ENCODE measurements at places on chromosomes 12 and 14. TPM values are rescaled to one million over a fixed set of nuclear protein-coding genes. Genes with fewer than 3 reads are reported as not detected.

GRCh38 chr12:32398816-32399369 lies 465 bp upstream of the FGD4 start:
- peaks cover 44% of the 10 kb centered on the region for H3K27me3 ChIP-seq
- no peak overlapping the region for H3K27ac ChIP-seq
- no peak for DNase-seq
- H3K36me3 ChIP-seq = no peaks in the 10 kb centered on the region
- H3K4me1 ChIP-seq = no peaks in the 10 kb centered on the region

DNA sequence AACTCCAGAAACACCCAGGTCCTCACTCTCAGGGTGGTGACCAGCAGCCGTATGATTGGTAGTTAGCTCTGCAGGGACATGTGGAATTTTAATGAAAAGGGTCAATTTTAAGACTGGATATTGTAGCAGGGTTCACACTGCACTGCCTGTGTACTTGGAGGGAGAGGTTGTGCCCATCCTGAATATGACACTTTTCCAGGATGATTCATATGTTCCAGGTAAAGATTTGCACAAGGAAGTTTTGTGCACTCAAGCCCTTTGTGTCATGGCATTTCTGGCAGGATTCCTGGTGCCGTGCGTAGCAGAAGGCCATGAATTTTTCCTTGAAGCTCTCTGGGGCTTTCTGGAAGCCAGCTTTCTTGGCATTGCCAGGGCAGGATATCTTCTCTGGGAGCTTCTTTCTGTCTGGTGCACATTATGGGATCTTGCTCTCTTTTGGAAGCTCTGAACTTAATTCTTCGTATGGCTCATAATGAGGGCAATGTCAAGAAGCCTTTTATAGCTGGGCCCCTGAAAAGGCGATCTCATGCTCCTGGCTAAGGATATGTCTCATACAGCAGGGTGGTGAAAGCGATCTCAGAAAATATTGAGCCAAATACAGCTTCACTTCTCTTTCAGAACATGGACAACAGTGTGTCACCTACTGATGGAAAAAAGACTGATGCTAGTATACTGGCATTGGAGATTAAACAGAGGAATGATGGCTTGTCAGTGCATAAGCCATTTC lies 1133.9 kb downstream of the AACS start:
- DNase-seq = no peak
- no peak overlapping the region for H3K27ac ChIP-seq
- H3K27me3 ChIP-seq = no peaks in the 10 kb centered on the region
- no peaks in the 10 kb centered on the region for H3K36me3 ChIP-seq
- no peak overlapping the region for H3K4me3 ChIP-seq
- no peaks in the 10 kb centered on the region for H3K4me1 ChIP-seq

DNA sequence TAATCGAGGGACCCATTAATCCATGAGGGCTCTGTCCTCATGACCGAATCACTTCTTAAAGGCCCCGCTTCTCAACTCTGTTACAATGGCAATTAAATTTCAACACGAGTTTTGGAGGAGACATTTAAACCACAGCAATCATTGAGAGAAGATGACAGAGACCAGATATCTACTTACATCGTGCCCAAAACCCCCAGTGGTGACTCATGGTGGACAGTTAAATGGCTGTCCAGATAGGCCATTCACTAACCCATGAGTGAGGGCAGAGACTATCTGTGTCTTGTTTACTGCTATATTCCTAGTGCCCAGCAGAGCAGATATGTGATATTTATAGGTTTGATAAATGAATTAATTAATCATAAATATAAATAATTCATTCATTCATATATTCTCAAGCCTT lies 20.0 kb upstream of the FLVCR2 start:
- no peak overlapping the region for H3K27ac ChIP-seq
- no peaks in the 10 kb centered on the region for H3K27me3 ChIP-seq

DNA sequence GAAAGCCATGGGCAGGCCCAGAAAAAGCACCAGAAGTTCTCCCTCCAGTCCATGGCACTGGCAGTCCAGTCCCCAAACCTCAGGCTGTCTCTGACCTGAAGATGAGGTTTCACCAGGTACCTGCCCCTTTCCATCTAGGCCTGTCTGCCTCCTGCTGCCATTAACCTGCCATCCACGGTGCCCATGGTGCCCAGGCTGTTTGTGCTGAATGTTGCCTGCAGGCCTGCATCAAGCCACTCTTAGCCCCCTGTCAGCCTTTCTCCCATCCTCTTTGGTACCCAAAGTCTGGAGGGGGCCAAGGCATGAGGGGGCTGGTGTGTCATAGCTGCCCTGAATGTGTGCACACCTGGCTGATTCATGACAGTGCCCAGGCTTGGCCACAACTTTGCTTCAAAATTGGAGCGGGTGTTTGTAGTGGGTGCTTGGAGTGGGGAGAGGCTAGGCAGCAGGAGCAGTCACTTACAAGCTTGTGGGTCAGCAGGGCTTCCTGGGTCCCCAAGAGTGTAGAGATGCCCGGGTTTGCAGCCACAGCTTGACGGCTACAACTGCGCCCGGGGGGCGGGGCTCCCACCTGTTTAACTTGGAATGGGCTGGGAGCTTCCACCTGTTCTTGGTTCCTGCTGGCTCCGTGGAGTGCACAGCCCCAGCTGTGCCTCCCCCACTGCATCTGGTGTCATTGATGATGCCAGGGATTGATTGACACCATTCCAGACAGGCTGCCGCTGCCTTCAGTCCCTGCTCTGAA lies 88.5 kb downstream of the GPHN start:
- DNase-seq = no peak
- H3K4me1 ChIP-seq = no peaks in the 10 kb centered on the region
- no peak overlapping the region for H3K27ac ChIP-seq
- H3K4me3 ChIP-seq = no peak overlapping the region

- H3K4me3 ChIP-seq = no peak overlapping the region
- no peaks in the 10 kb centered on the region for H3K27me3 ChIP-seq
- H3K36me3 ChIP-seq = no peaks in the 10 kb centered on the region
- no peaks in the 10 kb centered on the region for H3K4me1 ChIP-seq
Observed at GRCh38 chr12:92762773-92763172, 60.0 kb downstream of the PLEKHG7 start.

DNA sequence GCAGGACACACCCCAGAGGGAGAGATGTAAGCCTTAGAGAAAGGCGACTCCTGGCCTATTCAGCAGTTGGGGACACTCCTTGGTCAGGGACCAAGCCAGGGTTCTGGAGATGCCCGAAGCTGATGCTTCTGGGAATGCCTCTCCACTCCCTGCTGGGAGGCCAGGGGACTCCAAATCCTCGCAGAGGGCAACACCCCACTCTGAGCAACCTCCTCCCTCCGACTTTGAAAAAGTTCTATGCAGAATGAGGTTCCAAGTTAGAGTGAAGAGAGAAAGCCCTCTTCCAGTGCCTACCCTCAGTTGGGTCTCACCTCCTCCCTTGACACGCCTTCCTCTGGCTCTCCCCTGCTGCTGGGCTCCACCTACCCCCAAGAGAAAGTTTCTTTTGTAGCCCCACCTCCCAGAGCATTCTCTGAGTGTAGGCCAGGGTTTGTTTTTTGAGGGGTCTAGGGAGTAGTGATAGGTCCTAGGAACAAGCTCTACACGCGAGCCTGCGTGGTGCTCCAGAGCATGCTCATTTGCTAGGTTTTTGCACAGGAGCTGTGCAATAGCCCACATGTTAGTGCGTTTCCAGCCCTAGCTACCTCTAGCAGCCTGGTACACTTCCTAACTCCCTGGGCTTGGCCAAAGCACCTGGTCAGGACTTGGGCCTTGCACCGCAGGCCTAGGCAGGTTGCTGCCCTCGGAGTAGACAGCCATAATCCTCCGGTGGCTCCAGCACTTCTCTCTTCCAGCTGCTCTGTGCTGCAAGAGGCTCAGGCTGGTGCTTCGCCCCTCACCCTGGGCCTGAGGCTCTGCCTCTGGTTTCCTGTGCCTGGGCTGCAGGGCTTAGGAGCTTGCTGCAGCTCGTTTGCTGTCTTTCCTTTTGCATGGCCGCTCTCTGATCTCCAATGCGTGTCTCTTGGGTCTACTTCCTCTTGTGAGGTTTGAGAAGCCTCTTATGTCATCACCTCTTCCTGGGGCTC lies 590 bp upstream of the CEBPE start:
- no peaks in the 10 kb centered on the region for H3K27me3 ChIP-seq
- peak; percentile 85 for DNase-seq
- peak overlapping the region; percentile 13 for H3K4me3 ChIP-seq
- peaks cover 54% of the 10 kb centered on the region for H3K4me1 ChIP-seq

DNA sequence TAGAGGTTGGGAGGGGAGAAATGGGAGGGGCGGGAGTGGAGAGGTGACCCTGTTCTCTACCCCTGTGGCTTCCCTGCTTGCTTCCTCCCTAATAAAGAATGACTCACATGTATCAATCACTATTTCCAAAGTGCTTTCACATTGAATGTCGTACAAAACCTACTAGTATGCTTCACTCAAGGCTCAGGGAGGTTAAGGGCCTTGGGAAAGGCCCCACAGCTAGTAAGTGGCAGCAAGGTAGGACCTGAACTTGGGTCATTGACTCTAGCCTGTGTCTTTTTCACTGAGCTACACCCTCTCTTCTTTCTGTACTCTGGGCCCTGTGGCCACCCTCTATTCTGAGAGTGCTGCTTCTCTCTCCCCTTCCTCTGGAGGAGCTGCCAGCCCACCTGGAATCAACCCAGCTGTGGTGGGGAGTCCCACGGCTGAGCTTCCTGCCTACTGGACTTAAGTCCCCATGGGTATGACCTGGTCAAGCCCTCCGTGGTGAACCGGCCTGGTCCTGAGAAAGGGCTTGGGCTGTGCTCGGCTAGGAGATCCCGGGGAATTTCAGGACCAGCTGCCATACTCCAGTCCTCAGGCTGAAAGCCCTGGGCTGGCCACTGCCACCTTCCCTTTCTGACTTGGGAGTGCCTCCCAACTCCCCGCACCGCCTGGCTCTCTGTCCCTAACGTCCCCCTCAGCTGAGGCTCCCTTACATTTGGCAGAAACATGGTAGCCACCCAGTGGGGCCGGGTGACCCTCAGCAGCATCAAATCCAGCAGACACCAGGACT lies 13.0 kb downstream of the SLC48A1 start:
- no peaks in the 10 kb centered on the region for H3K27me3 ChIP-seq
- peaks cover 16% of the 10 kb centered on the region for H3K36me3 ChIP-seq
- H3K4me3 ChIP-seq = no peak overlapping the region
- peaks cover 23% of the 10 kb centered on the region for H3K4me1 ChIP-seq
- no peak for DNase-seq
- peak overlapping the region; percentile 29 for H3K27ac ChIP-seq

DNA sequence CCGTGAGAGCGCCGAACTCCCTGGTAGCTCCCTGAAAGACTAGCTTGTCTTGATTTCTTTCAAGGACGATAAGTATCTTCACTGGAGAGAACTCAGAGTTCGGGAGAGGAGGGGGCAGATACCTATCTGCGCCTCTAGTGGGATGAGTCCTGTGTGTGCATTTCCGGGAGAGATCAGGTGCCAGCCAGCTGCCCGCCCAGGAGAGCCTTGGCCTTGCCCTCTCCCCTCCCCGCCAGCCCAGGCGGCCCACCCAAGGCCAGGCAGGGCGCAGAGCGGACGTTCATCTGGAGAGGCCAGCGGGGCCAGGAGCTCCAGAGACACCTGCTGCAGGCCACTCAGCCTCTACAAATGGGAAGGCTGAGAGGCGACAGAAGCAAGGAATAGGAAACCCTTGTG lies 1.0 kb downstream of the CD9 start:
- H3K4me1 ChIP-seq = peaks cover 20% of the 10 kb centered on the region
- no peaks in the 10 kb centered on the region for H3K36me3 ChIP-seq
- H3K4me3 ChIP-seq = peak overlapping the region; percentile 66
- peak overlapping the region; percentile 74 for H3K27ac ChIP-seq
- DNase-seq = no peak

GRCh38 chr14:50109342-50109741 lies 7.0 kb downstream of the VCPKMT start:
- peaks cover 29% of the 10 kb centered on the region for H3K36me3 ChIP-seq
- no peak overlapping the region for H3K27ac ChIP-seq
- H3K27me3 ChIP-seq = no peaks in the 10 kb centered on the region

GRCh38 chr12:68013181-68013580 lies 23.9 kb downstream of the IFNG-AS1 start:
- DNase-seq = no peak
- no peak overlapping the region for H3K27ac ChIP-seq
- no peaks in the 10 kb centered on the region for H3K36me3 ChIP-seq
- no peaks in the 10 kb centered on the region for H3K27me3 ChIP-seq

GRCh38 chr14:46626876-46627275 lies 24.7 kb downstream of the RPL10L start:
- H3K4me1 ChIP-seq = no peaks in the 10 kb centered on the region
- no peak overlapping the region for H3K27ac ChIP-seq
- no peaks in the 10 kb centered on the region for H3K27me3 ChIP-seq

DNA sequence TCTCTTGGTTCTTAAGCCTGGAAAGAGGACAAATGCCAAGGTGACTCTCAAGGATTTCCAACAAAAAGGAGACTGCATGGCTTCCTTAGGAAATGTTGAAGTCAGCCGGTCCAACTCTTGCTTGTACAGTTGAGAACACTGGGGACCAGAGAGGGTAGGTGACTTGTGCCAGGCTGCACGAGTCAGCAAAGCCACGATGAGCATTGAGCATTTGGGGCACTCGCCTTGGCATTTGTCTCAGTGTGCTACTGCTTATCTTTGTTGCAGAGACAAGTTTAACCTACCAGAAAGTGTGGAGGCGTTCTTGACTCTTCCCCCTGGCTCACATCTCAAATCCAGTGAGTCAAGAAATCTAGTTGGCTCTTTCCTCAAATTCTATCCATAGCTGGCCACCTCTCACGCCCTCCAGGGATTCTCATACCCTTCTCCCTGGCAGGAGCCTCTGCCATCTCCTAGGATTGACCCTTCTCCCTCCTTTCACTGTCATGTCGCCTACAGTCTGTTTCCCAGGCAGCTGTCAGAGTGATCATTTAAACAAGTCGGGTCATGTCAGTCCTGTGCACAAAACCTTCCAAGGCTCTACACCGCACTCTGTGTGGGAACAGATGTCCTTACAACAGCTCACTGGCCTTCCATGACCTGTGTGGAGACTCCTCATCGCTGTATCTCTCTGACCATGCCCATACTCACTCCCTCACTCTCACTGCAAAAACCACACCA lies 17.2 kb upstream of the KRT83 start:
- no peaks in the 10 kb centered on the region for H3K4me1 ChIP-seq
- H3K4me3 ChIP-seq = no peak overlapping the region
- no peaks in the 10 kb centered on the region for H3K27me3 ChIP-seq
- DNase-seq = no peak

DNA sequence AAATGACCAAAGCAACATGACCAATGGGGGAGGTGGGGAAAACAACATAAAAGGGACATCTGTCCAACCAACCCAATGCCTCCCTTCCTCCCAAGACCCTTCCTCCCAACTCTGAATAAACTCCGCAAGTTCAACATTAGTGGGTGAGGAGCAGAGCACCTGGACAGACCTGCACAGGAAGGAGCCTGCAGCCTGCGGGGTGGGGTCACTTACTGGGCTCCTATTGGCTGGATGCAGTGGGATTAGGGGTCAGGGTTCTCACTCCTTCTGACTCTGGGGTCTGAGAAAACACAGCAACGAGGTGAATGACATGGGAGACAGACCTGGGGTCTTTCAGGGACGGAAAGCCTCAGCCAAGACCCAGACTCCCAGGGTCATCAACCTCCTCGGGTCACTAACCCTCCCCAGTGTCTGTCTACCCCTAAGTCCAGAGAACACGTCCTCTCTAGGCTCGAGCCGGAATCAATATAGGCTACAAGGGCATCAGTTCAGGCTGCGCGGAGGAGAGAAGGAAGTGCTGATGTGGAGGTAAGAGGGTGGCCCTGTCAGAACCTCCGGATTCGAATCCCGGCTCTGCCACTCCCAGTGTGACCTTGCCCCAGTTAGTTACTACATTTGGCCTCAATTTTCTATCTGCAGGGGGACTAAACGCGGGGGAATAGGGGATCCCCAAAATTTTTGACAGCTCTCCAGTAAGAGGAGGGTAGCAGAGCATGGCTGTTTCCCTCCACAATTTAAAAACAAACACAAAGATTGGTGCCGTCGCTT lies 860 bp downstream of the NDRG2 start:
- peaks cover 32% of the 10 kb centered on the region for H3K4me1 ChIP-seq
- DNase-seq = no peak
- peak overlapping the region; percentile 82 for H3K27ac ChIP-seq
- H3K4me3 ChIP-seq = peak overlapping the region; percentile 82

The MAPKAPK5 gene
- total RNA-seq = 35.1 TPM

The OTX2 gene
- total RNA-seq = not detected

The CABP1 gene
- total RNA-seq = 0.27 TPM
